CD4-positive, alpha-beta T cell treated with Interferon alpha-2 for 1 hour (primary cell): ENCODE measurements at places on chromosomes 1 and 21.

DNA sequence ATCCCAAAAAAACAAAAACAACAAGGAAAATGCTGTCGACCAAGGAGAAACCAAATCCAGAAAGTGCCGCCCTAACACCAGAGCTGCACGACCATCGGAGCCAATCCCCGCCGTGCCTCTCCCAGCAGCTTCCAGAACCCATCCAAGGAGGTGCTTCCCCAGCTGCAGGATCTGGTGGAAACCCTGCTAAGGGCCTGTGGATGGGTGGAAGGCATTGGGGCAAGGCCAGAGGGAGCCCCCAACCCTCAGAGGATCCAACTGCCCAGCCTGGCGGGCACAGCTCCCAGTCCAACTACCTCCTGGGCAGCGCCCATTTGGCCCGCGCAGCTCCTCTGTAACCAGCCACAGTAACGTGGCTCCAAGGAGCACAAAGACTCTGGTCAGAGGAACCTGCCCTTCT, 81.6 kb downstream of the NPHP4 start:
- no peak for DNase-seq

DNA sequence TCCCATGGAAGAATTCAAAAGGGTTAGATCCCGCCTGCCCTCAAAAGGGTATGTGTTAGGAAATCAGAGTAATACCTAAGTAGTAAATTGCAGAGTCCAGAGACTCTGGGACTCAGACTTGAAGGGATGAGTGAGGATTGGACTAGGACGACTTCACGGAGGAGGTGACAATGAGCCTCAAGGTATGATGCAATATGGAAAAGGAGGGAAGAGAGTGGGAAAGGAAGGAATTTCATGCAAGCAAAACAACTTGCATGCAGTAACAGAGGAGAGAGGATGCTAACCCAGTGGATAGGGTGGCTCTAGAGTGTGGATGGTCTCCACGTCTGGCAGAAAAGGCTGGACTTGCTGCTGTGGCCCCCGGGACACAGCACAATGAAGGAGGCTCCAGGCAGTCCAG, 4.8 kb downstream of the CAPN2 start:
- no peak for DNase-seq

- no peak for DNase-seq
Observed at GRCh38 chr1:218346391-218347204, 1.5 kb downstream of the TGFB2 start.

DNA sequence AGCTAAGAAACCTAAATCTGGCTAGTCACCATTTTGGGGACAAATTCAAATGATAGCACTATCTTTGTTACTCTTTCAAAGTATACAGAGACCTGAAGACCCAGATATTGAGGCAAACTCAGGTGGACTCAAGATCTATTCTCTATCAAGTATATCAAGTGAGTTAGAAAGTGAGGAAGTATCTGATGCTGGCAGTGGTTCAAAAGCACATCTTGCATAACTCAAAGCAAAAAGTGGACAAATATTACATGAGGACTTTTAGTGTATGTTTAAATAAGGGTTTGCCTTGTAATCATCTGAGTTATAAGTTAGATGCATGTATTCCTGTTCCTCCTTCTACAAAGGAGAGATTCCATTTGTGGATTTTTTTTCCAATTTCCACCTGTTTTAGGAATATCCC, 338.4 kb downstream of the DISC1 start:
- no peak for DNase-seq

- DNase-seq = no peak
Observed at GRCh38 chr1:32765570-32766327, 51.4 kb downstream of the YARS1 start.

DNA sequence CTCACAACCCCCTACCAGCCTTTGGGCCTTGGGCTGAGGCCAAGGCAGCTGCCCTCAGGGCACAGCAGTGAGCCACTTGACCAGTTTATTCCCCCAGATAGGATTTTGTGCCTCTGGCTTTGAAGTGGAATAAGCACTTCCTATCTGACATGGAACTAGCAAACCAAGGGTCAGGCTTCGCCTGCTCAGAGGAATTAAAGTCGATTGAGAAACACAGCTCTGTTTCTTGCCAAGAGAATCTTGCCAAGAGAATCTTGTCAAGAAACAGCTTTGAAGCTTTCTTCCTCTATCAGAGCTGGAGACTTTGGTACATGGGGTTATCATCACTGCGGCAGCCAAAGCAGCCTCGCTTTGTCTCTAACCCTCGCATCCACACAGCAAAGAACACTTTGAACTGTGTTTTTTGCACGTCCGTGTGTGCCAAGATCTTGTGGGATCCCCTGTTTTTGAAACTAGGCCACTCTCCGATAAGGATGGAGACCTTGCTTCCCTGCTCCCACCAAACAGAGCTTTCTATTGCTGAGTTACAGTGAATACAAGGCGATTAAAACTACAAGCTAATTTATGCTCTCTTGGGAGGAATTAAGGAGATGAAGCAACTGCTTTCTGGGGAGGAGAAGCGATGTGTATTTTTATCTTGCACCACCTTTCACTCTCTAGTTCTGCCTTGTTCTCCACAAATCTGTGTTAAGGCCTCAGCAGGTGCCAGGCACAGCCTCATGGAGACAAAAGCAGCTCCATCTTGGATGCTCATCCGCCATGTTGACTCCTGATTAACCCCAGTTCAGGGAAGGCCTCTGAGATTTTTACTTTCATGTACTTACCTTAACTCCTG, 67.3 kb downstream of the RHOU start:
- no peak for DNase-seq

DNA sequence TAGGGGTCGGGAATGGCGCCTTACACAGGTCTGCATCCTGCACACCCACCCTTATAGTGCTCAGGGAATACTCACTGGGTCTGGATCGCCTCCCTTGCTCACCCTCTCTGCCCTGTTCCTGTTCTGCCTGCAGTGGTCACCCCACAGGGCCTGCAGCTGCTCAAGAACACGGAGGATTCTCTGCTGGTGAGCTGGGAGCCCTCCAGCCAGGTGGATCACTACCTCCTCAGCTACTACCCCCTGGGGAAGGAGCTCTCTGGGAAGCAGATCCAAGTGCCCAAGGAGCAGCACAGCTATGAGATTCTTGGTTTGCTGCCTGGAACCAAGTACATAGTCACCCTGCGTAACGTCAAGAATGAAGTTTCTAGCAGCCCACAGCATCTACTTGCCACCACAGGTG, 12.4 kb downstream of the TNN start:
- no peak for DNase-seq

DNA sequence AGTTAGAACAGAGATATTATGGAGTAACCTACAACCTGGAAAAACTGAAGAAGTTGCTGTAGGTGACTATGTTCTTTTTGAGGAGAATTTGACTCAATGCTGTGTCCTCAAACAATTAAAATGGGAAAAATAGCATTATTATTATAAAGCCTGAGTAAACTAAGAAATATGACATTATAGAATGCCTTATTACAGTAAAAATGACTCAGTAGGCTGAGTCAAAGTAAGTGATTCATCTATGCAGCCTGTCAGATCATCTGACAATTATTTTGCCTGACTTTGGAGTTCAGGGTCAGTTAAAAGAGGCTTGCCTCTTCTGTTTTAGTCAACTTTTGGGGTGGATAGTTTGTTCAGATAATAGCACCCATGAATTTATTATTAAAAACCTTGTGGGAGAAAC, 150.8 kb upstream of the PTGFR start:
- DNase-seq = no peak

GRCh38 chr1:205543351-205544301, 39.2 kb downstream of the CDK18 start:
- no peak for DNase-seq

DNA sequence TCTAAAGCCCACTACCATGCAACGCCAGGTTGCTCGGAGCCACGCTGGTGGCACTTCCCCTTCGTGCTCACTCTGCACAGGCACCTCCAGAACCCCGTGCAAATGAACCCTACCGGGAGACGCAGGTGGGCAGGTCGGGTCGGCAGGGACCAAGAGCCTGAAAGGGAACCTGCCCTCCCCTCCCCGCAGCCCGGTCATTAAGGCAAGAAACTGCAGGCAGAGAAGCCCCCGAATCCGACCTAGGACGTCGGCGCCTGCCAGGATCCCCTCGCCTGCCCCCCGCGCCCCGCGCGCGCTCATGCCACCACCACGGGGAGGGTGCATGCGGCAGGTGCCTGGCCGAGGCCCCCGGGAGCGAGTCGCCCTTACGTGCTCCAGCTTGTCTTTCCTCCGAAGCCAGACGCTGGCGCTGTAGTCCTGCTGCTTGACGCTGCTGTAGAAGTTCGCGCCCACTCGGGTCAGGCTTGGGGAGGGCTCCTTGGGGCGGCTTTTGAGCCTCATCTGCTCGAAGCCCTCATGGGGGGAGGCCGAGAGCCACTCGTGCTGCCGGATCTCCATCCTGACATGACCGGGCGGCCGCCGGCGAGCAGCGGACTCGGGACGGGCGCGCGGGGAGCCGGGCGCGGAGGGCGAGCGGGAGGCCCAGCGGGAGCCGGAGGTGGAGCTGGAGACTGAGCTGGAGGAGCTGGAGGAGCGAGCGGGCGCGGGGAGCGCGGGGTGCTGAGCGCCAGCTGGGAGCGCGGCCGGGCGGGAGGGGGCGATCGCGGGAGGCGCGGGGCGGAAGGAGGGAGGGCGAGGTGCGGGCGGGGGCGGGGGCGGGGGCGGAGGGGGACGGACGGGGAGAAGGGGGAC, 552 bp downstream of the PLD5 start:
- DNase-seq = no peak

- no peak for DNase-seq
Observed at GRCh38 chr1:216686860-216687766, 36.1 kb downstream of the ESRRG start.

- DNase-seq = no peak
Observed at GRCh38 chr1:17011092-17011438, 663 bp downstream of the ATP13A2 start.

DNA sequence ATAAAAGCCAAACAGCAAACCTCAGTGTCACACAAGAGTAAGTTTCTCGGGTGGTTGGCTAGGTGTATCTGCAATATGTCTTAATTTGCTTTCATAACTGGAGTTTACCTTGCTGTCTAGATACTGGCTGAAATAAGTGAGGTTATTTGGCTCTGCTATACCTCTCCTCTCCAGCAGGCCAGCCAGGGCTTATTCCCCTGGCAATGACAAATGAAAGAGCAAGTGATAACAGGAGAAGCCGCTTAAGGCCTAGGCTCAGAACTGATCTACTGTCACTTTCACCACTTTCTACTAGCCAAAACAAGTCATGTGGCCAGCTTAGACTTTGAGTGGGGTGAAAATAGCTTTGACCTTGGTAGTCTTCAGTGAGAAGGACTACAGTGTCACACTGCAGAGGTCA, 4.8 kb upstream of the RPE65 start:
- DNase-seq = no peak

GRCh38 chr1:198205016-198205684, 48.4 kb downstream of the NEK7 start:
- no peak for DNase-seq

DNA sequence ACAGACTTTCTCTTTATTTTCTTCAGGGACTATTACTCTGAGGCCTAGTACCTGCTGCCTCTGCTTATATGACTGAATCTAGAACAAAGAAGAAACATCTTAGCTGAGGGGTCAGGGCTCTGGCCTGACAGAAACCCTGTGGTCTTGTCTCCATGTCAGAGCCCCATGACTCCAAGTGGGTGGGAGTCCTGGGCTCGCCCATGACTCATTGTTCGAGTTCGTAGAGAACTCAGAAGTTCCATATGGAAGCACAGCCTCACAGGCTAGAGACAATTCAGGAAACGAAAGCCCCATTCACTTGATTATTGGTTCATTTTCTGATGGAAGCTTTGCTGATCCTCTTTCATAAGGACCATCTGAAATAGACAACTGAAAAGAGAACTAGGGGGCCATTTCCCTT, 73.2 kb downstream of the CD58 start:
- DNase-seq = no peak

DNA sequence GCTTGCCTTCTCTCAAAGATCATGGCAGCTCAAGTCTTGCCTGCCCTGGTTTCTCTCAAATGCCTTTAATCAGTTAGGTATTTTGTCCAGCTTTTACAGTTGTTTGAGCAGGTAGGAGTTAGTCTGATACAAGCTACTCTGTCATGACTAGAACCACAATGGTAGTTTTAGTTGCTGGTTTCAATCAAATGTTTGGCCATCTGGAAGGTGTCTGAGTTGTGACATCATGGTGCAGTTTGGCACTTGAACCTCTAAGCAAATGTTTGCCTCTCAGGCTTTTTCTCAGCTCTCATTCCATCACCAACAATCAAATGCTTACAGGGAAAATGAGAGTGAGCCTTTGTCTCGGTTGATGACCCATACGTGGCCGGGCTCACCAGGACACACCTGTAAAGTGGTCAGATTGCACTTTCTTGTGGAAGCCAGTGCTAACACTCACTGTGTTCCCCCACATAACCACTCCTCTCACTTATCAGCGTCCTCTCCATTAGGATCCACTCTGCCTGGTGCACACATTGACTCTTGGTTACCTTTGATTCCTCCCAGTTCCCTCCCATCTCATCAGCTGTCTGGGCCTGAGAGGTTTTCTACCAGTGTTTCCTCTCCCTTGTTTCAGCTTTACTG, 67.5 kb downstream of the CCDC185 start:
- DNase-seq = no peak
